Naive thymus-derived CD8-positive, alpha-beta T cell (primary cell): ENCODE measurements at places on chromosomes 12 and 14.
A peak's percentile ranks its signal among the peaks of the same experiment; 100 is the strongest.

- no peak for DNase-seq
These were observed 630 bp downstream of the ALDH1L2 start for GRCh38 chr12:105083551-105084105.

GRCh38 chr12:89840162-89840922, 131.7 kb upstream of the ATP2B1 start:
- no peak for DNase-seq

DNA sequence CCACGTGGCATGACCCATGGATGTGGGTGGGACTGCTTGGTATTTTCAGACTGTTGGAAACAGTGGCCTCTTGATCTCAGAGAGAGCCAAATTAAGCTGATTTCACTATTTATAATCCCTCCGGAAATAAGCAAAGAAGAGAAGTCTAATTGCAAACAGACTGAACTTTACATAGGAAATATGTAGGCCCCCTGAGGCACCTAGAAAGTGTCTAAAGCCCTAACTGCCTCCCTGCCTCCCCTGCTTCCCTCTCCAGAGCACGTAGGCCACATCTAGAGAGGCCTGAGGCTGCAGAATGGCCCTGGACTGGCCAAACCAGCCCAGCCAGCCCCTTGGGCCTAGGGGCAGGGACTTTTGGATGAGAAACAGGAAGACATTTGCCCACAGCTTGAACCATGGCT, 123.8 kb downstream of the ZFP36L1 start:
- DNase-seq = no peak

- DNase-seq = no peak
These were observed 43.9 kb upstream of the NUDT4 start for GRCh38 chr12:93333828-93334227.

DNA sequence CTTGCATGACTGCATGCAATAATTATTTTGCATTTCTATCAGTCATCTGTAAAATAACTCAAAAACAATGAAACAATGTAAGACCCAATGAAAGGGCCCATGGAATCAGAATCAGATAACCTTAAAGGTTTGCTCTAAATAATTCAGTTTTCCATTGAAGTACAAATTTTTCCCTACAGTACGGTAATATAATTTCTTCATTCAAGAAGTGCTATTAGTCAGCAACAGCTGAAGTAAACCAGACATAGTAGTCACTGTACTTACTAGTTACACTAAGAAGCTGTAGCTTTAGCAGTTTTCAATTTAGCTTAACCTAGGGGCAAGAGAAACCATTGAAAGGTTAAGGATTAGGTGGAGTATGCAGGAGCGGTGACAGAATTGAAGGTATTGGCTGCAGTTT, 43.5 kb downstream of the BCAT1 start:
- DNase-seq = no peak

- no peak for DNase-seq
These were observed 18.1 kb downstream of the SSH1 start for GRCh38 chr12:108839018-108839889.

DNA sequence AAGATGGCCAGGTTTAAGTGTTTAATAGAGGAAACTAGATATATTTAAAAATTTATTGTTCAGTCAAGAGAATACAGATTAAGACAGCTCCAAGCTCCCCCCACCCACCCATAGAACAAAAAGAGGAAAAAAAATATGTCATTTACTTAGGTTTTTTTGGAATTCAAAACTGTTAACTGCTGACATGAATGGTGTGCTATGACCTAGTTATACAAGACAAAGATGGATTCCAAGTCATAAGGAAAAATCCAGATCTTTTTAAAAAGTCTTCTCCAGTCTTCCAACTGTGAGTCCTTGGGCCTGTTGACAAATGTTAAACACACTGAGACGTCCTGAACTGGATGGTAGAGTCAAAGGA, 1.3 kb upstream of the SETD1B start:
- no peak for DNase-seq

- no peak for DNase-seq
These were observed at the start of gene SLC7A7 for GRCh38 chr14:22814941-22815713. TSS of gene SLC7A7 (minus strand) at chr14:22815435. CDS start at chr14:22813398, 2,037 bp downstream.

- peak; percentile 54 for DNase-seq
These were observed 678 bp downstream of the RPS6KA5 start for GRCh38 chr14:91059576-91060350.

- DNase-seq = no peak
These were observed 7.8 kb downstream of the ARHGEF25 start for GRCh38 chr12:57618966-57619433.

GRCh38 chr14:96177766-96178375, 26.8 kb upstream of the BDKRB2 start:
- DNase-seq = no peak

DNA sequence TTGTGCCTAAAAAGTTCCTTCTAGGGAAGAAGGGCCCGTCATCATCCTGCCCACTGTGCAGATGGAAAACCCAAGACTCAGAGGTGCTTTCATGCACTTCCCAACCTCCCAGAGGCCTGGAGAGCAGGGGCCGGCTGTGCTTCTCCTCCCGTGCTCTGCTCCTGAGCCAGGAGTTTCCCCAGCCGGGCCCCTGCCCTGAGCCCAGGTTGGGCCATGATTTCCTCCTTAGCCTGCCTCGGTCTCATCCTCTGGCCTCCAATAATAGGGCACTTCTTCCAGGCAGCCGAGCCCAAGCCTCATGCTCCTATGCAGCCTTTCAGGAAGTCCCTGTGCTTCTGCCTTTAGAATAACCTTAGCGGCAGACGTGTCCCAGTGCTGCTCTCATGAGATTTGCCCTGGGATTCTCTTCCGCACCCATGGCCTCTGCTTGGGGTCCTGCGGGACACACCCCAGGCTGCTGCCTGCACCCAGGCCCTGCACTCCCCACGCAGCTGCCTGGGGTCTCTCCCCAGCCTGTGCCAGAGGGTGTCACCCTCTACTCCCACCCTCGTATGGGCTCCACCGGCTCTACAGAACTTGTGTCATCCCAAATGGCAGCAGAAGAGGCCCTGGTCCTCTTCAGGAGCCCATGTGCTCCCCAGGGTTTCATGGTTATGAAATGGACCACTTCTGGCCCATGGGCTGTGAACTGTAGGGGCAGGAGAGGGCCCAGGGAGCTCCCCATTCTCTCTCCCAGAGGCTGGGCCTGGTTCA, 359.3 kb downstream of the ADGRD1 start:
- DNase-seq = no peak

GRCh38 chr12:64459394-64459891, 7.5 kb downstream of the TBK1 start:
- no peak for DNase-seq

DNA sequence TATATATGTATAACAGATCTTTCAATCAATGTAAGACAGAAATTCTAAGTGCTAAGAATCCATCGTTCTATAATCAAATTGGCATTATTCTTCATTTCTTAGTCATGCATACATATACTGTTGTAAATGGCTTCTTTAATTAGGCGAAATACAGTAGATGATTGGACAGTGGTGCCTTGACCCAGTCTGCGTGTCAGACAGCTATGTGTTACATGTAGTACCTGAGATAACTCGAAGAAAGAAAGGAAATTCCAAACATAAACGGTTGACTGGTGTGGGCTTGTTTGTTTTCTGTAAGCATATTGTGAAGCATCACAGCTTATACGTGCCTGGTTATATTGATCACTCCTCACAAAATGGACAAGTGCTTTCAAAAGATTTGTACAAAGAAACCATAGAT, 210.5 kb downstream of the ETNK1 start:
- no peak for DNase-seq

DNA sequence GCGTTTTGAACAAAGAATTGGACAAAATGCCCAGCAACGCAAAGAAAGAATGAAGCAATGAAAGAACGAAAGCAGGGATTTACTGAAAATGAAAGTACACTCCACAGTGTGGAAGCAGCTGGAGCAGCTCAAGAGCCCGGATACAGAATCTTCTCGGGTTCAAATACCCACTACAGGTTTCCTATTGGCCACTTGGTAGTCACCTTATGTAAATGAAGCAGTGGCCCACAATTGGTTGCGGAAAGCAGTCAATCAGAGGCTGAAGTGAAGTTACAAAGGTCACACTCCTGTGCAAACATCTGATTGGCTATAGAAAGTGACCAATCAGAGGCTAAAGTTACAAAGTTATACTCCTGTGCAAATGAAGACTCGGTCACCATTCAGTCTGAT, 15.0 kb upstream of the PPP1R13B start:
- no peak for DNase-seq

DNA sequence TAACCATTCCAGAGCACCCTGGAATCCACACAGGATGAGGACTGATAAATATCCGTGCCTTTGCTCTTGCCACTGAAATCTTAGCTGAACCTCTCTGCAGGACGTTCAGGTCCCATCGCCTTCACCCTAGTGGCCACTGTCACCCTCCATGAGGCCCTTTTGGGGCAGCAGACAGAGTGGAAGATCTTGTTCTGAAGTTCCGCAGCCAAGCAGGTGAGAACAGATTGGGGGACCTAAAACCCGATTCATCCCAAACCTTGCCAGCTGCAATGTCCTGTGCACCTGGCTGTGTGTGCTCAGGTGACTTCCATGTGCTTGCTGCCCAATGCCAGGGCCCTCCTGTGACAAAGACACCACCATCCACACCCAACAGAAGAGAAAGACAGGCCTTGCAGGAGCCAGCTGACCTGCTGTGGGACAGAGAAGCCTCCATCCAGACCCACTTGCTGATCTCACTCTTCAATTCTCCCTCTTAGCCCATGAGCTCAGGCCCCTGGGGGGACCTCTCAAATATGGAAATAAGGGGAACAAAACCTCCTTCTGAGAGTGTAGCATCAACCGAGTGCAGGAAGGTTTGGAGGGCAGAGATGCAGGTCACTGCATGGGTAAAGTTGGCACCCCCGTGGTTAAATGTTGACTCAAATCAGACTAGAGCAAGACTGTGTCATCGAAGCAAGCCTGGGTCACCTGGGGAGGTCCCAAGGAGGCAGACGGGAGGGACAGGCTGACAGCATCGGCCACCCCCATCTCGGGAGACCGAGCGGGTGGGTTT, 308.7 kb upstream of the DIO3 start:
- no peak for DNase-seq

DNA sequence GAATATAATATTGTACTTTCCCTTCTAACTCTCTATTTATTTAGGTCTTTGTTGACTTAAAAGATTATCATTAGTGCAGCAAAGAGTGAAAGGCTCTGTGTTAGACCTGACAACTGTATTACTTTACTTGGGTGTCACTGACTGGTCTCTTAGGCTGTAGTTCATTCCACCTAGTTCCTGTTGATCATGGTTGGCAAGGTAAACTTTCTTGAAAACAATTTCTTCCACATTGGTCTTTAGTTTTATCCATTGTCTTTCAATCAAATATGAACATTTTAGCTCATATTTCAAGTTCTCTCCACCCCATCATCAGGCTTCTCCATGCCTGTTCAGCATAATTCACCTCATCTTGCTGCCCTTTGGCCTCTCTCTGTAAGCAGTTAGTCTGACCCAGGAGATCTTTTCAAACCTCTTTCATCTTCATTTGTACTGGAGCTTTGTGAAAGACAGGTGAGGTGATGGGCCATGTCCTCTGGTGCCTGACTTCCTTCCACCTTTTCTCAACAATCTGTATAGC, 32.1 kb upstream of the PPM1H start:
- DNase-seq = no peak

DNA sequence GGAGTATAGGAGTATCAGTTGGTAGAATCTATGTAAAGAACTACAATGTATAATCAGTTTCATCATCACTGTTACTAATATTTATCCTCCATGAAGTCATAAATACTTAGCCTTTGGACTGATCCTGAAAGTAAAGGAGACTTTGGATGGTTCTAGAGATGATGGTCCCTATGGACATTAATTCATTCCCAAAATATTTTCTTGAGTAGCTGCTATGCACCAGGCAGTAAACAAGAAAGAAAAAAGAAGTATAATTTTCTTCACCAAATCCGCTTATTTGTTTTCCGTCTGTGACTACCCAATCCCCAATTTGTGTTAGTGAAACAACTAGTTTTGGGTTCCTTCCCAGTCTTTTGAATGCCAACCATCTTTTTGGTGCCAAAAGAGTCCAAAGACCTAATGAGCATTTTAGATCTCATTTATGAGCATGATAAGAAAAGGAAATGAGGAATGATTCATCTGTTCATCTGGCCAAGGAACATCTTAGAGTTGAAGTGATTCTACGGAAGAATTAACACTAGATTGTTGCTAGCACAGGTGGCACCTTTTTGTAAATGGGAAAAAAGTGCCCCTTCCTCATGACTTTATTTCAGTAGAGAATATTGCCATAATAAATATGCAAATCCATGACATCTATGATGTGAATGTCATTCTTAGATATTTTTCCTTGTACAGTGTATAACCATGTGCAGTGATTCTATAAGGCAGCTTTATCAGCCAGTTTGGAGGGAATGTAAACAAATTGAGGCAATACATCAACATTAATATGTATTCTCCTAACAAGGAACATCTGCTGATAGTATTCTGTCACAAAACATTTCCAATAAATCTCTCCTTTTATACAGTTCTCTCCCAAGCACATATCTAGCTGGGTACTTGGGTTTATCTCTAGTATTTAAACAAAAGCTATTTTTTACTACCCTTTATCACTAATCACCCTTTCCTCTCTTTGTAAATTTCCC, 85.1 kb upstream of the CCDC91 start:
- no peak for DNase-seq

GRCh38 chr12:132407451-132407961, 78.1 kb upstream of the GALNT9 start:
- no peak for DNase-seq

- DNase-seq = no peak
These were observed 133.6 kb downstream of the ZFP36L1 start for GRCh38 chr14:68658943-68659931.

DNA sequence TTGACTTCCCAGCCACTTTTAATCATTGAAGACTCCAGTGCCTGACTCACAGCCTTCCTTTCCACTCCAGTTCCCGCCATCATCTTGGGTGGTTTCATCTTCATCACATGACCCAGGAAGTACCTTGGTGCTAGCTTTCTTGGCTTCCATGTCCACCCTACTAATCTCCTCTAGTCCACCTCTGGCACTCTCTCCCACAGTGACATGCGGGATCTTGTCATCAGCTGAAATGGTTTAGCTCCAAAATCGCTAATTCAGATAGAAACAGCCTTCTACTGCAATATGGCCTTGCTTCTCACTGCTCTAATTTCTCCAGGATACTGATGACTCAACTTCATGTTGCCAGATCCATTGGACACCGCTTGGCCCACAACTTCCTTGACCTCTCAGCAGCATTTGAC, 24.5 kb downstream of the WDR20 start:
- no peak for DNase-seq

- no peak for DNase-seq
These were observed 88.1 kb downstream of the EFCAB11 start for GRCh38 chr14:89866458-89866857.

DNA sequence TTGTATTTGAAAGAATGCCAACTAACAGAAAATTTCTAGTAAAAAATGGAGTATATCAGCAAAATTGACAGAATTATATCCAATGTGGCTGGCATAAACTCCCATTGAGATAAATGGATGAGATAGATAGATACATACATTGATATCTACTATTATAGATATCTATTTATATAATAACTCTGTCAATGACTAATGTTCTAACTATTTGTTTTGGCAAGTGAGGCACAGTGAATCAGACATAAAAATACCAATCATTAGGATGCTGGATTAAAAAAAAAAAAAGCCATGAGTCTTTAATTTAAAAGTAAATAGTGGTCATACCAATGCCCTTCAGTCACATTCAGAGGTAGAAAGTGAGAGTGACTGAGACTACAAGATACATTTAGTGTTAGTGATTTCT, 33.7 kb upstream of the GLIPR1 start:
- no peak for DNase-seq

- no peak for DNase-seq
These were observed 371.0 kb downstream of the ALG10 start for GRCh38 chr12:34393086-34393820.
